Daoy (cell line): ENCODE measurements at places on chromosomes 3 and 15. TPM values are rescaled to one million over a fixed set of nuclear protein-coding genes. Genes with fewer than 3 reads are reported as not detected.

- no peak for DNase-seq
Observed at GRCh38 chr3:180018543-180018942, 18.2 kb downstream of the PEX5L start.

Gene STRC
- not detected in 2 replicates for total RNA-seq

Gene CCR3
- not detected in 2 replicates for total RNA-seq

DNA sequence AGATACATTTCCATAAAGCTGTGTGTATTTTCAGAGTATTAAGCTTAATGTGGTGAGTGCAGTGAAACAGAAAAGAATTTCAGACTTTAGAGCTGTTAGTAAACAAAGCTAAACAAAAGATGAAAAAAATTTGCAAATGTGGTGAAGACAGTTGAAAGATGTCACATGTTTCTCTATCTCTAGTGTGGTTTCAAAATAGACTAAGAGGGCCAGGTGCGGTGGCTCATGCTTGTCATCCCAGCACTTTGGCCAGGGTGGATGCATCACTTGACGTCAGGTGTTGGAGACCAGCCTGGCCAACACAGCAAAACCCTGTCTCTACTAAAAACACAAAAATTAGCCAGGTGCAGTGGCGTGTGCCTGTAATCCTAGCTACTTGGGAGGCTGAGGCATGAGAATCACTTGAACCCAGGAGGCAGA lies 466.0 kb upstream of the NR2F2 start:
- DNase-seq: no peak

DNA sequence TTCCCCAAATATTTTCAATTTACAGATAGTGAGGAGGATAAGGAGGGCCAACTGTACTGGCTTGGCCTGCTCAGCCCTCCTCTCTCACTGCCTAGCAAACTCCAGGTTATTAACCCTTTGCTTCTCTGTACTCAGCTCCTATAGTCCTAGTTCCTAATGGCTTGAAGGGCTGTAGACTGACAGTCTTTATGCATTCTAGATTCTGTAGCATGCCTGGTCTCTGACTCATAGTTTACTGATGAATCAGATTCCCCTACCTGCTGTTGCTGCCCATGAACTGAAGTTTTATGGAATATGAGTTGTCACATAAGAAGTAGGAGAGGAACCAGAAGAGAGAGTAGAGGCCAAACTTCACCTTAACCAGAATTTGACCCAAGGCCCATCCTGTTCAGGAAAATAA lies 27.1 kb upstream of the MAP3K13 start:
- peak; percentile 76 for DNase-seq

GRCh38 chr3:107498646-107499045 lies 24.1 kb upstream of the BBX start:
- no peak for DNase-seq

GRCh38 chr3:126501054-126501453 lies 16.5 kb downstream of the UROC1 start:
- no peak for DNase-seq
